Activated T-helper 1 cell treated with anti-CD3 and anti-CD28 coated beads, Interleukin-12 subunit alpha, Interleukin-12 subunit beta, Interleukin-2, Interleukin-4 antibody, amounts not matched to agents 30 ng/mL and 10 ng/mL and 1 ng/mL, durations not matched to agents 14 hours and 24 hours and 36 hours (primary cell): ENCODE measurements at places on chromosomes 2 and 18.

GRCh38 chr2:231926180-231926741 lies at the start of gene NPPC:
TSS of gene NPPC (minus strand) at chr2:231926396. CDS start at chr2:231926249, 147 bp downstream.
- DNase-seq, result peak; percentile 19

DNA sequence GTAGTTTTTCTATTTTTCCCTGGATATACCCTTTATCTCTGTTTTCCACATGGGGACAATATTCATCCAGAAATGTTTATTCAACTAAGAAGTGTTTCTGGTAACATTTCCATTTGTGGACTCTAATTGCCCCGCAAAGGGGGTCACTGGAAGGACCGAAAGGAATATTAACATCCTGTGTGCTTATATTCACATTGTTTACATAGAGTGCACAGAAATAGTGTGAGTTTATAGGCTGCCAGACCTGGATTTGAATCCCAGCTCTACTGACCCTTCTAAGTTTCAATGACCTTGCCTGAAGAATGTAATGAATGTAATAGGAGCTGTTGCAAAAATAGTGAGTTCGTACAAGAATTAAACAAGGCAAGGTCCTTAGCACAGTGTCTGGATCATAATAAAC lies 152.9 kb upstream of the NCKAP5 start:
- DNase-seq, result no peak

DNA sequence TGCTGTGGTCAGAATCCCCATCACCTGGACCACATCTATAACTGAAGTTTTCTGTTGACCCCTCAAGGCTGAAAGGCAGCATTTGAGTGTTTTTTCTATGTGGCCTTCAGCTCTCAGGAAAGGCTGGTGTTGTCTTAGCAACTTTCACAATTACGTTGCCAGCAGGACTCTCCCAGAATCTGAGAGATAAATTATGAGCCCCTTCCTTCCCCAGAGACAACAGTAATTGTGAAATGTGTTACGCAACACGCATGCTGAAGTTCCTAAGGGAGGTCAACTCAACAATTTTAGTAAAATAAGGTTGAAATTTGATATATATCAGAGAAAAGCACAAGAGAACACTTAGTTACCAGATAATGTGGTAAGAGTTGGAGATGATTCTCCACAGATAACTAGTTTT lies 216.5 kb upstream of the SLC8A1 start:
- no peak for DNase-seq

DNA sequence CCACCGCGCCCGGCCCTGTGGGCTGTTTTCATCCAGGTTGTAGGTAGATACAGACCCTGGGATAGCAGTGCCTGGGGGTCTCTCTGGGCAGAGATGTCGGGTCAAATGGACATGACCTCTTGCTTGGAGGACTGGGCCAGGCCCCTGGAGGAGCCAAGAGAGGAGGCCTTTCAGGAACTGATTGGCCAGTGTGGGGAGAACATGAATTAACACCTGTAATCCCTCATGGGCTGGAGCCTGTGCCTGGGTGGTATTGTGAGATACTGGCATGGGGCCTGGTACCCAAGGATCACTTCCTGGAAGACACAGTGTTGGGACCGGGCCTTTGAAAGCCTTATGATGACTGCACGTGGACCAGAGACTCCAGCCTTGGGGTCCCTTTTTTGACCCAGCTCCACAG lies 158.7 kb upstream of the SKOR2 start:
- DNase-seq, result no peak

DNA sequence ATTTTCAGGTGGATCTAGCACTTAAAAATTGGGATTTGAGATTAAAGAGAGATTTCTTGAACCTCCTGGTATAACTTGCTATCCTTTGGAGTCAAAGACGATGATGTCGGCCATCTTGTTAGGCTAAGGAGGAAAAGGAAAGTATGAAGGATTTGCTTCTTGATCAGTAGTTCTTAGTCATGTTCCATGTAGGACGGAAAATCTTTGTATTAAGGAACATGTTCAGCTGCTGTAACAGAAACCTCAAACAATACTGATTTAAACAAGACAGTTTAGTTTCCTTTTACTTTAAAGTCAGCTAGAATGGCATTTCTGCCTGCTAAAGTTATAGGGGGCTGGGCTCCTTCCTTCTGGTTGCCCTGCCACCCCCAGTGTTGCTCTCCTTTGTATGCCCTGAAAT lies 56.4 kb upstream of the MGAT5 start:
- DNase-seq, result no peak

DNA sequence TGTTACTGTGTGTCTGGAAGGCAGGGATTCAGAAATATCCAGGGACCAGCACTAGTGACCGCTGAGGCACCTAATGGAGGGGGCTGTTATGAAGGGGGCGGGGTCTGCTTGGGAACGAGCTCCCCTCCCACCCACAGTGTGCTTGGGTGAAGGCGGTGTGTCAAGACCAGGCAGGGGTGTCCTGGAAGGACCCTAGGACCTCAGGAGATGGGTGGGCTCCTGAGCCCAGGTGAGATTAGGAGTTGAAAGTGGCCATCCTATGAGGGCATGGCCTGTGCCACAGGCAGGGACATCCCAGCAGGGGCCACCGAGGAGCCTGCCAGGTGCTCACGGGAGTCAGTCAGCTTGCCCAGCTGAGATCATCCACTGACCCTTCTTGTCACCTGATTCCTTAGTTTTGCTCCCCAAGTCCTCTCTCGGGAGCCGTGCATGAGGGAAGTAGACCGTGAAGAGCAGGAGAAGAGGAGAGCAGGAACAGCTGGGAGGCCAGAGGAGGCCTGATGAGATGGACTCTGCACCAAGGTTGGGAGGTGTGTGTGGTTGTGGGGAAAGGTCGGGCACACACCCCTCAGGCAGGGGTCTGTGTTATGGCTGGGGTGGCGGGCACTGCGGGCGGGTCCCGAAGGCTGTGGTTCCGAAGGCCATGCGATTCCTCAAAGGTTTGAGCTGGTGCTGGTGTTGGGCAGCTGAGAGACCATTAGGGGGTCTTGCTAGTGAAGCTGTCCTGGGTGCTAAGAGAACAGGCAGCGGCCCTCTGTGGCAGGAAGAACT lies 180.9 kb upstream of the HS6ST1 start:
- no peak for DNase-seq

- no peak for DNase-seq
These were observed 1277.8 kb upstream of the ZEB2 start for GRCh38 chr2:145797692-145798091.

- no peak for DNase-seq
These were observed 131.7 kb upstream of the PDE1A start for GRCh38 chr2:182558564-182558963.

GRCh38 chr2:239532250-239532649 lies 131.4 kb upstream of the HDAC4 start:
- no peak for DNase-seq

DNA sequence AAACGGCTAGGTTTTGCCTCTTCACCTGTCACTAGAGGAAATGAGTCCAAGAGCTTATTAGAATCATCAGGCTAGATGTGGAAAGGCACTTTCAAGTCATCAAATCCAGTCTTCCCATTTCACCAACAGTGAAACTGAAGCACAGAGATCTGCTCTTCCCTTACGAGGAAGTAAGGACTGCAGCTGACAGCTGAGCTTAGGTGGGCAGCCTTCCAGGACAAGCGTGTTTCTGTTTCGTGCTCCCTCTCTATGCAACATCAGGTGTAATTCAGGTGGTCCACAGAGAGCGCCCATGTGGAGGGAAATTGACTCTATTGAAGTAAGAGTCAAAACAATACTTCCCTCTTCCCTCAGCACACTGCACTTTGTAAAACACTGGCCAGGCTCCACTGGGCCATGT lies 5.5 kb downstream of the CYRIA start:
- no peak for DNase-seq

GRCh38 chr18:45004546-45005080 lies 323.9 kb downstream of the SETBP1 start:
- no peak for DNase-seq

DNA sequence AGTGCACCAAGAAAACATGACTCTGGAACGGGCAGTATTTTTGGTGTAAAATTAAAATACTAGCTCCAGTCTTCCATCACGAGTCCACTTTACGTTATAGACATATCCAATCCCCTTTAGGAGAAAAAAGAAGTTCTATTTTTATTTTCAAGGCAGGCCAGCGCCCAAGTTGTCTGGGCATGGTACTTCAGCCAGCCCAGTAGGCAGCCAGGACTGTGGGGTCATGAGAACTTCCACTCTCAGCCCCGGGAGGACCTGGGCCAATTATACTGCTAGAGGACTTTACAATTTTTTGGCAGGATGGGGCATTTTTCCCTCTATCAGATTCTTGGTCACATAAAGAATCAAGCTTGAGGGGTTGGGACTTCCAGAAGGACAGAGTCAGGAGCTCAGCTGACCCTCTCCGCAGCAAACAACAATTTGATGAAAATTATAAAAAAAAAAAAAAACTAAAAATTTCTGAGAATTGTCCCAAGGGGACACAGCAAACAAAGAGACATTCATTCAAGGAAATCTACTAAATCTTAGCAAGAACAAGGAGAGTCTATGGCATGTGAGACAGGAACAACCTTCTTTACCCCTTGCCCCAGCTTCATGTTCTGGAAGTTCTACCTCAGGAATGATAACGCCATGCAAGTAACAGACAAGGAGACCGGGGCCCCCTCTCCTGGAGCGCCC lies 37.3 kb upstream of the B3GNT2 start:
- DNase-seq, result no peak

DNA sequence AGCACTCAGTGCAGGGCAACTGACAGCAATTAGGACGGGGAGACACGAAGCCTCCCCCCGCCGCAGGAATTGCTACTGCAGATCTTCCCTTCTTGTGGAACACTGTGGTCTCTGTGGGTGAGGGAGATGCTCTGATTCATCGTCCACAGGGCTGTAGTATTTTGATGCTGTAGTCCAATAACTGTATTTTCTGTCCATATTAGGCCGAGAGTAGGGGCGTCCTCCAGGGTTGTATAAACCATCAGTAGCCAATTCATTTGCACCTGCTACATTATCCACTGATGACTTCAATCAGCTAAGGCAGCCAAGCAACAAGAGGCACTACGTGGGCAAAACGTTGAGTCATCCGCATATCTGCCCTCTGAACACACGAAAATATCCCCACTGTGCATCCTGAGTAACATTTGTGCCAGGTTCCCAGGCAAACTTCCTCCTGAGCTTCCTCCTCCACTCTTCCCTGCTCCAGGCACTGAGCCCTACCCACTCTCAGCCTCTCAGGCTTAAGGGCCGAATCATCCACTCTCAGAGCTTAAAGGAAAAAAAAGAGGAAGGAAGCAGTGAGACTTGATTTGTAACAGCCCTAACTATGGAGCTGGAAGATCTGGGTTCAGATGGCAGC lies 62.1 kb downstream of the LBH start:
- no peak for DNase-seq
